Renal pelvis (tissue), 12 donors: ENCODE measurements at places on chromosomes 12 and 14.

DNA sequence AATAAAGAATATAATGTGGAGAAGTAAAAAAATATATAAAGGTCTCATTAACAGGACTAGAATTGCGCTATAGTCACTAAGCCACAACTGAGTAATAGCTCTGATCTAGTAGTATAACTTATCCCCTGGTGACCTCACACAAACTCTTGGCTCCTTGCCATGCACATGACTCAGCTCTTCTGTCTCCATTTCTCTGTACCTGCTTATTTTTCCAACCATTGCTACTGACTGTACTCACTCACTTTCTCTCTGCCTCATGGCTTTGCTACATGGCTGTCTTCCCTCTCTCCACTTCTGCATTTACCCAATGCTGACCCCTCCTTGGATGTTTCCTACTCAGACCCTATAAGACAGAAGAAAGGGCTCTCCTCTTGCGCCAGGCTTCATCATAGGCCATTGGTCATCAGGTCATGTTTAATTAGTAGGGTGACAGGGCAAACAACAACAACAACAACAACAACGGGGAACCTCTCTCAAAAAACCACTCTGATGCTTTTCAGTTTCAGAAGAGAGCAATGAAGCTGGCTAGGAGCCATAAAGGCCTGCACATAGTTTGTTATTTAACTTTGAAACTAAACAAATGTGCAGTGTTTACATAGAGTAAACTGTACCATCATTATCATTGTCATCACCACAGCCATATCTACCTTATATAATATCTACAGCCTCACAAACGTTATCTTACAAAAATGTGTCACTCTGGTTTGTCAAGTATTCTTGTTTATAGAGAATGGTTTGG lies 25.6 kb upstream of the KRAS start:
- no peak for DNase-seq

- no peak for DNase-seq
Measured at GRCh38 chr14:67276131-67276530, 34.9 kb downstream of the PALS1 start.

GRCh38 chr12:21962236-21962635 lies 21.0 kb upstream of the ABCC9 start:
- no peak for DNase-seq

- DNase-seq = no peak
Measured at GRCh38 chr14:42070031-42070430, 463.4 kb downstream of the LRFN5 start.

- DNase-seq = no peak
Measured at GRCh38 chr14:85454226-85454813, 75.6 kb upstream of the FLRT2 start.

DNA sequence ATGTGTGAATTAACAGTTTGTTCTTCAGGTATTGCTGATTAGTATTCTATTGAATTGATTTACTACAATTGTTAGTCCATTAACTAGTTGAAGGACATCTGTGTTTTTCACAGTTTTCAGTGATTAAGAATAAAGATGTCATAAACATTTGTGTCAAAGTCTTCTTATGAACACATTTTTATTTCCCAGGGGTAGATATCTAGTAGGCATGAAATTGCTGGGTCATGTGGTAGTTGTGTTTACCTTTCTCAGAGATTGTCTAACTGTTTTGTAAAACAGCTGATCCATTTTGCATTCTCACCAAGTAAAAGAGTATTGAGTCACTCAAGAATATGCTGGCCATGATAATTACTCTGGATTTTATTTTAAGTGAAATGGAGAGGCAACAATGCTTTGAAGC lies 1145.3 kb downstream of the FSCB start:
- no peak for DNase-seq

GRCh38 chr12:53207042-53207441 lies at the start of gene ITGB7:
TSS of gene ITGB7 (minus strand) at chr12:53207251. CDS start at chr12:53200443, 6,808 bp downstream.
- DNase-seq = no peak

- no peak for DNase-seq
Measured at GRCh38 chr14:22535126-22535525, 53.9 kb downstream of the DAD1 start.

DNA sequence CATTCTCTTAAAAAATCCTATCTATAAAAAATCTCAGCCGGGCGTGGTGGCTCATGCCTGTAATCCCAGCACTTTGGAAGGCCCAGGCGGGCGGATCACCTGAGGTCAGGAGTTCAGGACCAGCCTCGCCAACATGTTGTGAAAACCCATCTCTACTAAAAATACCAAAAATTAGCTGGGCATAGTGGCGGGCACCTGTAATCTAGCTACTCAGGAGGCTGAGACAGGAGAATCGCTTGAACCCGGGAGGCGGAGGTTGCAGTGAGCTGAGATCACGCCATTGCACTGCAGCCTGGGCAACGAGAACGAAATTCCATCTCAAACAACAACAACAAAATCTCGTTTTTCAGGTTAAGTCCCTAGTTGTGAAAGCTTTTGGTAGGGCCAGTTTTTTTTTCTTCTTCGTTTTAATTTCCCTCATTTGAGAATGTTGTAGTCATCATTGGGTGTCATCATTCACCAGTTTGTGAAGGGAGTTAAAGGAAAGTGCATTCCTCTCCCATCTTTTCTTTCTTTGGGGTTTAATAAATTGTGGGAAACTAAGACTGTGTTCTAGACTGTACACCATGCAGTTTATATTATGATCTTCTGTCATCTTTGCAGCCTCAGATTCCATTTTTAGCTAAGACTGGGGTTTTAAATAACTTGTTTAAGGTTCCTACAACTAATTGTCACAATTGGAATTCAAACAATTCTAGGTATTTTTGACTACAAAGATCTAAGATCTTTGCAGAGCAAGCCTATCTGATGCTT lies 23.9 kb downstream of the MDM2 start:
- no peak for DNase-seq

- DNase-seq = peak; percentile 48
Measured at GRCh38 chr14:69559581-69560011, 15.1 kb downstream of the CCDC177 start.

- DNase-seq = peak; percentile 61
Measured at GRCh38 chr12:53712059-53712643, 15.1 kb downstream of the CALCOCO1 start.

DNA sequence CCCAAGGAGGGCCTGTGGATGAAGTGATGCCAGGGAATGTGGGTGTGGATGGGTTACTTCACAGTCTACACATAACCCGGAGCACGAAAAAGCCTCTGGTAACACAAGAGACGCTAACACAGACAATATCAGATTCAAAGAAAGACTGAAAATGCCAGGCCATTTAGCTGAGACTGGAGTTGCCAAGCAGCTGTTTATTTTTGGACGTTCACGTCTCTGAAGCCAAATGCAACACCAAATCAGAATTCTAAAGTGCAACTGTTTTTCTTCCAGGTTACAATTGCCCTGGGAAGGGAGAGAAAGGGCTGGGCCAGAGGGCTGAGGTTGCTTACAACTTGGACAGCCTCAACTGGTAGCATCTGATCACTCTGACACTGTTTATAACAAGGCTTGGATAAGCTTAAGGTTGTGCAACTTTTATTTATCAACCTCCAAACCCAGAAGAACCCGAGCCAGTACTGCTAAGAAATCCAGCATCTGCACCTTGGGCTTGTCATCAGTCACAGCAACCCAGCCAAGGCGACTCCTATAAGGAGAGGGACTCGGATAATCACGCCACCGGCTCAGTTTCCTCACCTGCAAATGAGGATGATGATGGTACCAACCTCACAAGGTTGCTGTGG lies 24.8 kb downstream of the NUAK1 start:
- no peak for DNase-seq

DNA sequence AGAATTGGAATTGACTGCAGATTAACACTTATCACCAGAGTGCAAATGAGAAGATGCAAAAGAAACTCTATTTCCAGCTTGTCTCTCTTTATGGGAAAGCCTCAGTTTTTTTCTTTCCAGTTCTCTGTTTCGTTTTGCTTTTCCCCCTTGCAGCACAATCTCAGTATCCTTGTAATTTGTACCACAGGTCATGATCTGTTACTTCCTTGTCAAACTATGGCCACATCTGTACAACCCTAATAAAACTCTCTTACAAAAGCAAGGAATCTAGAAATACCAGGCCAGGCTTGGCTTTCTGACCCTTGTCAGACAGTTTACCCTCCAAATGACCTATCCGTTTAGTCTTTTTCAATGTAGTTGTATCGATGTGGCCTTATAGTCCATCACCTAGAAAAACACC lies 33.9 kb downstream of the MYBPC1 start:
- no peak for DNase-seq

DNA sequence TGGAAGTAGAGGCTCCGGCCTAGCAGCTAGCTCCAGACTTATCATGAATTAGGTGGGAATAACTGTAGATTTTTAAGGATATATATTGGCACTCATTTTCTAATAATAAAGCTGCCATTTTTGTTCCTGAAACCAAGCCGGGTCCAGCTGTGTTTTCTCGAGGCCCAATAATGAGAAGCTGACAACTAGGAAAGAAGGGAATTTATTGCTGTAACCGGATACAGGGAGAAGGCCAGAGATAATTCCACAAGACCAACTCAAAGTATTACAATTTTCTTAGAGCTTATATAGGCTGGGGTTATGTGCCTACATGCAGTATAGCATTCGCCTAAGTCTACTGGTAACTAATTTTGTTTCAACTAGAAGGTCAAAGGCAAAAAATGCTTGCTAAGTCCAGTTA lies 122.3 kb upstream of the FBXO33 start:
- peak; percentile 59 for DNase-seq

GRCh38 chr14:59241121-59241520 lies 52.7 kb downstream of the DAAM1 start:
- DNase-seq = no peak

DNA sequence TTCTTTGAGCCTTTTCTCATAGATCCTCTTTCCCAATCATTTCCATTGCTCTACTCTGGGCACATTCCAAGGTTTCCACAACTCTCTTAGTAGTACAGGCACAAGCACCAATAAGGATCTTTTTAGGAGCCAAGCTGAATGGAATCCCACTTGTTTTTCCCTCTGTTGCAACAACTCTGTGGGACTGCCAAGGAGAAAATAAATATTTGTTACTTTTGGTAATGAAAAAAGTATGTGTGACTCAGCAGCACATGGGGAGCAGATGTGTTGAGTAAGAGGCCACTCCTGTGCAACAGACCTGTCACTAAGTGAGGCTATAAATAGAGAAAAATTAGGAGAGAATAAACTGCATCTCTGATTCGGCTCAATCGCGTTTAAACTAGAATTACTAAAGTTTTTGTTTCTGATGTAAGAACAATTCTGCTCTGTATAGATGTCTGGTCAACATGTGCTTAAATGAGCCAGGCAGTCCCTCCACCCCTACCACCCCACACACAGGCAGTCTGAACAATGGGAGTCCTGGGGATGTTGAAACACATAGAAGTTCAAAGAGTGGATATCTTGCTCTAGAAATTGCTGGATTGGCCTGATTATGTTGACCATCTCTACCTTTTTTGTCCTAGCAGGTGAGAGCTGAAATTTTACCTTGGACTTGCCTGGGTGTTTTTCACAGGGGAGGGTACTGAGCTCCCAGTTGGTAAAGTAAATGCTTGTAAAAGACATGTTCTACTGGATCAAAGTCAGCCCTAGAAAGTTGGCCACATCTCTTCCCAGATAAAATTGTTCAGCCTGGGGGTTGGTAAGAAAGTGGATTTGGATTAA lies 244.3 kb upstream of the NOVA1 start:
- DNase-seq = no peak

DNA sequence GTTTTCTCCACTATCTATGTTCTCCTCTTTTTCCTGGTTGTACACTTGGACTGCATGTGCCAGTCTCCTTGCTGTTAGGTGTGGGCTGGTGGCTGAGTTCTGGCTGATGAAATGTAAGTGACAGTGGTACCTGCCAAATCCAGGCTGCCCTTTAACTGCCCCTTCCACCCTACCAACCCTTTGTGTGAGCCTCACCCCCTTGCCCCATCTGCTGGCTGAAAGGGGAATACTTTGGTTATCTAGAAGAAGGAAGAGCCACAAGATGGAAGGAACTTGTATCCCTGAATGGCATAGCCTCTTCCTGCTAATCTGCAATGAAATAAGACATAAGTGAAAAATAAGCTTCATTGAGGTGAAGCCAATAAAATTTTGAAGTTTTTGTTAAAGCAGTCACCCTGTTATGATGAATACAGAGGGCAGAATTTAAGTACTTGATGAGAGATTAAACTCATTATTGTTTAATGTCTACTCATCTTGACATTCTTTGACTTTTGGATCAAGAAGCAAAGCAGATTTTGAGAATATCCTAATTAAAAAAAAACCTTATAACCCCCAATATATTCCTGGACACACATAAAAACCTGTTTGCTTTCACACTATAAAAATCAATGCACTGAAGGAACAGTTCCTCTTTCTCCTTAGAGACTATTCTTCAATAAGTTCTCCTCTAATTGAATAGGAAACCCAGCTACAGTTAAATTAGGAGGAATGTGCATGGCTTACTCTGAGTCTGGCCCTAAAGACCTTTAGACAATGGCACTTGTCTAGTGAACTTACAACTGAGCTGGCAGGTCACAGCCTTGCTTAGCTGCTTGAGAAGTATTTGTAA lies 262.6 kb upstream of the BTG1 start:
- no peak for DNase-seq

DNA sequence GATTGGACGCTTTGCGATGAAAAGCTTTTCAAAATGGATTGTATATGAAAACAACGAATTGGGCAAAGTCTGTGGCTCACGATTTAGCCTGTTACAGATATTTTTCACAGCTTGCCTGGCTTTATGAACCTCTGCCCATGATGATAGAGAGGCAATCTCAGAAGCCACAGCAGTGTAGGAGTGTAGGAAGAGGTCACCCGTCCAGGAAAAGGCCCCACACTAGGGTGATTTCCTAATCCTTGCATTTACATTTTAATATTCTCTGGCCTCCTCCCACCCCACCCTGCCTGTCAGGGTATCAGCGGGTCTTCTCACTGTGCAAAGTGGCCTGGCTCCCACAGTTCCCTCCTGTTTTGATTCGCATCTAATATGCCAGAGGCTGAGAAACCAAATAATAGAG lies 81.8 kb upstream of the FOXN3 start:
- no peak for DNase-seq

DNA sequence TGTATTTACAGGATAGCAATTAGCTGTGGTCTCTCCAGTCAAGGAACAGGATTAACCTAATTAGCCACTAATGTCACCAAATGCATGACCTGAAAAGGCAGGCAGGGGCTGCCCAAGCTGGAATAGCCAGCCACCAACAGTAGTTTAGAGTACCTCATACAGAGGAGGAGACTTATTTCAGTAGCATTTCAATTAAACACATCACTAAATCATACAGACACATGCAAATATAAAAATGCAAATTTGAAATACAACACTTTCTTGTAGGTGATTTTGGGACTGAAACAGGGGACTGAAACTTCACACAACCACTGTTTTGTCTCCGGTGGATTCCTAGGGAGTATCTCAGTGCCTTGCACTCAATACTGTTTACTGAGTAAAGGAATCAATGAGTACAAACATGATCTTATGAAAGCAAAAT lies 636 bp upstream of the IFNG-AS1 start:
- DNase-seq = no peak

DNA sequence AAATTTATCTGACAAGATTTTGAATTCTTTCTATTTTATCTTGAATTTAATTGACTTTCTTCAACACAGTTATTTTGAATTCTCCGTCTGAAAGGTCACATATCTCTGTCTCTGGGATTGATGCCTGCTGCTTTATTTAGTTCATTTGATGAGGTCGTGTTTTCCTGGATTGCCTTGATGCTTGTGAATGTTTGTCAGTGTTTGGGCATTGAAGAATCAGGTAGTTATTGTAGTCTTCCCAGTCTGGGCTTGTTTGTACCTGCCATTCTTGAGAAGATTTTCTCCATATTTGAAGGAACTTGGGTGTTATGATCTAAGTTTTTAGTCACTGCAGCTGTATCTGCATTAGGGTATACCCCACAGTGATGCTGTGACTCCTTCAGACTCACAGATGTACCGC lies 315.8 kb upstream of the DDHD1 start:
- no peak for DNase-seq

GRCh38 chr12:99596762-99597161 lies 50.8 kb upstream of the GARIN6 start:
- DNase-seq = no peak
